Progenitor cell of endocrine pancreas (in vitro differentiated cells): ENCODE measurements at places on chromosomes 5 and 9. TPM values are rescaled to one million over a fixed set of nuclear protein-coding genes. Genes with fewer than 3 reads are reported as not detected.

The PDE4D gene
- total RNA-seq = 7.6 and 12.0 TPM in 2 replicates

- no peak for DNase-seq
Measured at GRCh38 chr9:5425006-5425628, 12.6 kb downstream of the PLGRKT start.

GRCh38 chr9:137294681-137295237 is 7.3 kb downstream of the NRARP start:
- no peak for DNase-seq

The GPR151 gene
- total RNA-seq = not detected in 2 replicates

DNA sequence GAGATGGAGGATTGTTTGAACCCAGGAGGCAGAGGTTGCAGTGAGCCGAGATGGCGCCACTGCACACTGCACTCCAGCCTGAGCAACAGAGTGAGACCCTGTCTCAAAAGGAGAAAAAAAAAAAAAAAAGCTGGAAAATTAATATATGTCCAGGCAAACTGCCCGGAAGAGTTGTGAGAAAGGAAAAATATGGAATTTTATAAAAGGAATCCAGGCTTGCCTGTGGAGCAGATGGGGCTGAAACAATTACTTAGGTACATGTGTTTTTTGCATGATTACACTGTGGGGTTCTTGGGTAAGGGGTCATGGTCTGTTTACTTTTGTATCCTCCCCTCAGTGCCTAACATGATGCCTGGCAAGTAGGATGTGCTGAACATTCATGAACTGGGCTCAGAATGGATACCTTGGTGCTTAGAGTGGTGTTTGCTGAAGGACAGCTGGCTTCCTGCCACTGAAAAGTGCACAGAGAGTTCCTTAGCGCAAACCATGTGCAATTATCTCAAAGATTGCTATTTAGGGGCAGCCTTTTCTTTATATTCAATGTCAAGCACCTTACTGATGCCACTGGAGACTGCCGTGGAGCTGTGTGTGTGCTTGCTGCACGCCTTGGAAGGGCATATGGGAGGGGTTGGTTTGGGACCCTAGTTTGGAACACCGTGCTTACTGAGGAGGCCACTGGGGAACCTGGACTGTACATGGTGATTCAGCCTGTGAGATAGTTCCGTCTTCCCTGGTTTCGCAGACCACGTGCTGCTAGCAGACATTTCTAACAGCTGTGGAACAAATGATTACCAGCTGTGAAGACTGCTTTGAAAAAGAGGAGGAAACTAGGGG is 78.4 kb downstream of the MAP1B start:
- no peak for DNase-seq

GRCh38 chr9:94692601-94693000 is 33.9 kb upstream of the AOPEP start:
- no peak for DNase-seq

The CENPH gene
- total RNA-seq = 22.2 and 23.8 TPM in 2 replicates

The IRGM gene
- total RNA-seq = not detected in 2 replicates

The PLCXD3 gene
- 1.1 and 1.2 TPM in 2 replicates for total RNA-seq
